Stimulated activated CD4-positive, alpha-beta T cell treated with anti-CD3 and anti-CD28 coated beads, TNF-alpha, amount 100 ng/mL, for 48 hours (primary cell): ENCODE measurements at places on chromosomes 6 and 20.

DNA sequence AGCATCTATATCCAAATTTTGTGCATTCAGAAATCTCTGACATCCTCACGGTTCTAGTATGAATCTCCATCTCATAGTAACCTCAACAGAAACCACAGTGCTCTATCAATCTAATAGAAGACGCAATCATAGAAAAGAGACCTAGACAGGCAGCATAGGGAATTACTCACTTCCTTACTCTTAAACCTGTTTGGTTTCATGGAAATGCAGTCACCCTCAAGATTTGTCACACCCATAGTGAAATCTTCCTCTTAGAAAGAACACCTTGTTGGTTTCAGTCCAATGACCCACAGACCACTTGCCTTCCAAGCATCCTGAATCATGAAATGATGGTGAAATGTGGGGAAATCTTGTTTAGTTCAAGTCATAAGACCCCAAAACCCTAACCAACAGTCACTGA is 166.1 kb upstream of the PRDM1 start:
- no peak for DNase-seq

GRCh38 chr6:110951986-110952794 is 6.3 kb upstream of the GTF3C6 start:
- no peak for DNase-seq

DNA sequence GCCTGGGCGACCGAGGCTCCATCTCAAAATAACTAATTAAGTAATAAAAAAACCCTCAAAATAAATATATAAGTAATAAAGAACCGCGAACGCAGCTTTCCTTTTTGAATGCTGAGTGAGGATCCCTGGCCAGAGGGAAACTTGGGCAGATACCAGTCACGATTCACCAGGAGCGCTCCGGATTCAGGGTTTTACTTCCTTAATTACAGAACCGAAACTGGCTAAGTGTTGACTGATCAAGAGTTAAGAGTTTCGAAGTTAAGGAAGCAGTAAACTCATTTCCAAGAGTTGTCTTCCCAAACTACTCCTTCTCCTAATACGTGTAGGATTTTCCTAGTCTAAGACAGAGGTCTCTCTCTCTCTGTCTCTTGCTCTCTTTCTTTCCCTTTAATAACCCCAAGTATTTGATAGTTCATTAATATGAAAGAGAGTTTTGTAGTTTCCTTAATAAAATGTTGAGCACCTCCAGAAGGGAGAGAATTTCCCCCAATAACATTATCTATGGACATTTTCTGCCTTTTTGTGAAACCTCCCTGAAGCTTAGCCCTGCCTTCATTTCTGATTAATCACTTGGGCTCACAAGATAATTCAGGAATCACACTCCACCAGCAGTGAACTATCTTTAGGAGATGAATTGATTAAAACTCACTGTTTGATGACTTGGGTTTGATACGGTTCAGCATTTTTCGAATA is 61.4 kb upstream of the ZNF217 start:
- no peak for DNase-seq

GRCh38 chr6:149897015-149897697 is 757 bp downstream of the RAET1E start:
- DNase-seq: no peak

GRCh38 chr6:37631295-37631694 is 66.4 kb downstream of the MDGA1 start:
- no peak for DNase-seq

- no peak for DNase-seq
These were observed 4.2 kb upstream of the NTSR1 start for GRCh38 chr20:62704341-62704948.

GRCh38 chr20:24781418-24781980 is 167.6 kb upstream of the CST7 start:
- no peak for DNase-seq

GRCh38 chr6:80468398-80468797 is 361.9 kb downstream of the BCKDHB start:
- no peak for DNase-seq

DNA sequence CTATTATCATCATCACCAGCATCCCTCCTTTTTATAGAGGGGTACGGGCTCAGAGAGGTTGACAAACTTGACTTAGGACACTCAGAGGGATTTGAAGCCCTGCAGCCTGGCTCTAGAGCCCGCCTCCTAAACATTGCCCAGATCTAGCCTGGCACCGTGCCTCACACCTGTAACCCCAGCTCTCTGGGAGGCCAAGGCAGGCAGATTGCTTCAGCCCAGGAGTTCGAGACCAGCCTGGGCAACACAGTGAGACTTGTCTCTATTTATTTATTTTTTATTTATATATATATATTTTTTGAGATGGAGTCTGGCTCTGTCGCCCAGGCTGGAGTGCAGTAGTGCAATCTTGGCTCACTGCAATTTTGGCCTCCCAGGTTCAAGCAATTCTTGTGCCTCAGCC is 6.3 kb upstream of the CSE1L start:
- DNase-seq: no peak

- no peak for DNase-seq
These were observed 3.8 kb upstream of the SIRPB1 start for GRCh38 chr20:1623501-1624205.

DNA sequence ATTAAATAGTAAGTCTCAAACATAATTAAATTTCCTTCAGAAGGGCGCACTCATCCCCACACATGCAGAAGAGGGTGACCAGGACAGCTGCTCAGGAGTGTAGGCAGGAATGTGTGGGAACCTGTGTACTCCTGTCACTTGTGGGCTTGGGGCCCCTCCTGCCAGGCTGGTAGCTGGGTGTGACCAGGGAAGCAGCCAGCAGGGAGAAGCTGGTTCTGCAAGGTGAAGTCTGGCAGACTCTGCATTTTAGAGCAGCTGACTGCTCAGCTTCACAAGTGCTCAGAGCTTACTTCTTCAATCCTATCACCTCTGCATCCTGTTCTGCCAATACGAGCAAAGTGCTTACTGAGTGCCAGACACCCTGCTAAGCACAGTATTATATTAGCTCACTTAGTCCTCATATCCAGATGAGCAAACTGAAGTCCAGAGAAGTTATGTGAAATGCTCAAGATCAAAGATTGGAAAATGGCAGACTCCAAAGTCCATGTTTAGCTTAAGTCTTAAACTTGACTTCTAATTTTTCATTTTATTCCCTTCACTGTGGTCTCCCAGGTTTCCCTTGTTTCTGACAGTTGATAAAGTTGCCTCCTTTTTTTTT is 27.9 kb downstream of the ELMO2 start:
- DNase-seq: no peak

DNA sequence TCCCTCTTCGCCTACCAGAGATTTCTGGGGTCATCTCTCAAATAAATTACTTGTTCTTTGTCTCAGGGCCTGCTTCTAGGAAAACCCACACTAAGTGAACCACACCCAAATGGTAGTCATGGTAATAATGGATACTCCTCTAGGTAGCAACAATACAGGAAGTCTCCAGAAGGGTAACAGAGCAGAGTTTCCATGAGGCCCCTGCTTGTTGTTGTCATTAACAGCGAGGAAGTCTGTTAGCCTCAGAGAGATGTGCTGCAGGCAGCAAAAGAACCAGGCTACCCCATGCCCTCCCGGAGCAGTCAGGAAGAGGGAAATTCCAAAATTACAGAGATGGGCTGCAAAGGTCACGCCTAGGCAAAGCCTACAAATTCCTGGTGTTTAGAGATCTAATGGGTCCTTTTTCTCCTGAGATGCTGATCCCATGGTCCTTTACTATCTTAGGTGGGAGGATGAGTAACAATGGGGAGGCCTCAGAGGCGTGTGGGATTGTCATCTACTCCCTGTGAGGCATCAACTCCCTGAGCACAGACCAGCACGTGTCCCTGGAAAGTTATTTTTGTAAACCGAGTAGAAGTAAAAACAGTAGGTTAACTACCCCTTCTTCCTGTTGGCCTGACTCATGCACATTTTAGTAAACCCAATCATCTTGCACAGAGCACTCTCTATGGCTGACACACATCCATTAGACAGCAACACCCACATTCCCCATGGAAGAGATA is 10.1 kb downstream of the ISM1 start:
- peak; percentile 13 for DNase-seq
